ENCODE measurements at places on chromosomes 6 and 20.

GRCh38 chr6:41706876-41707564, 28.4 kb downstream of the TFEB start:
- DNase-seq = no peak

DNA sequence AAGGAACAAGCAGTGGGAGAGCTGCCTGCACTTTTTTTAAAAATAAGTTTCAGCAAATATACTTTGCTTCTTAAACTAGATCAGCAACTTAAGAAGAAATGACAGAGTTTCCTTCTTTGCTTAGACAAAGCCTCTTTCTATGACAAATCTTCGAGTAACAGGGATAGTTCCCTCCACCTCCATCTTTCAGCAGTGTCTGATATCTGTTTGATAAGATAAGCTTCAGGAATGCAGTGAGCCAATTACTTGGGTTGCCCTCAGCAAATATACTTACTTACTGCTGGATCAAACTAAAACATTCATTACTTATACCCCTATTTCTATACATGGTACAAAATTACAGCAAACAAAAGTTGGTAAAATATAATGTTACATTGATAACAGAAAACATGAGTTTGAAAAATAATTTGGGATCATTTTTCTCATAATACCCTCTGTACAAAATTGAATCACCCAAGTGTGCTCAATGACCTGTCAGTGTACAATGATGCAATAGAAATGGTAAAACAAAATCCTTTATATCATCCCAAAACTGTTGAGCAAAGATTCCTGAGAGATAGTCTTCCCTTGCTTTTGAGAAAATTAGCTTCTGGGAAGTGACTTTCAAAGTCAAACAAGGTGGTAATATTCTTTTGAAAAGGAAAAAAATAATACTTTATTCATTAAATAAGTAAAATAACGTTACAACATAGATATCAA, 24.5 kb downstream of the FRK start:
- no peak for DNase-seq

- no peak for DNase-seq
These were observed 153.7 kb upstream of the RIPOR2 start for GRCh38 chr6:25089442-25089841.

- DNase-seq = no peak
These were observed 250.0 kb downstream of the EPM2A start for GRCh38 chr6:145485288-145485687.

All from cortex of kidney (tissue), 1 donor.